ENCODE measurements at places on chromosomes 16 and 17. TPM values are rescaled to one million over a fixed set of nuclear protein-coding genes. Genes with fewer than 3 reads are reported as not detected.

The CA5A gene
- polyA plus RNA-seq, result under 0.01 TPM

DNA sequence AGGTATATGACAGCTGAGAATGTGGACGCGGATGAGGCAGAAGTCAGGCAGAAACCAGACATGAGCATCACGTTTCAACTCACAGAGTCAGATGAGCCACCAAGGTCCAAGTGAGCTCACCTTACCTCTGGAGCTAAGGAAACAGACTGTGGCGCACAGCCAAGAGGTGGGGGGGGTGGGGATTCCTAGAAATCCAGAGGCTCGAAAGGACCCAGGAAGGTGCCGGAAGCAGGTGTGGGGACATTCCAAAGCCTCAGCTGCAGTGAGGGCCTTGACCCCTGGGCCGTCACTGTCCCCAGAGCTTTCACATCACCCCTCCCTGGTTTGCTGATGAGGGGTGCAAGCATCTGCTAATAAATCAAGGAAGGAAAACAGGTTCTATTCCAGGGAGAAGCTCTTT, 29.3 kb upstream of the RCVRN start:
- DNase-seq, result no peak

GRCh38 chr16:49528060-49528865, 154.7 kb downstream of the C16orf78 start:
- DNase-seq, result no peak

GRCh38 chr17:59451706-59452105, 113.7 kb upstream of the DHX40 start:
- no peak for DNase-seq

The ANKFY1 gene
- polyA plus RNA-seq, result 11.3 TPM

DNA sequence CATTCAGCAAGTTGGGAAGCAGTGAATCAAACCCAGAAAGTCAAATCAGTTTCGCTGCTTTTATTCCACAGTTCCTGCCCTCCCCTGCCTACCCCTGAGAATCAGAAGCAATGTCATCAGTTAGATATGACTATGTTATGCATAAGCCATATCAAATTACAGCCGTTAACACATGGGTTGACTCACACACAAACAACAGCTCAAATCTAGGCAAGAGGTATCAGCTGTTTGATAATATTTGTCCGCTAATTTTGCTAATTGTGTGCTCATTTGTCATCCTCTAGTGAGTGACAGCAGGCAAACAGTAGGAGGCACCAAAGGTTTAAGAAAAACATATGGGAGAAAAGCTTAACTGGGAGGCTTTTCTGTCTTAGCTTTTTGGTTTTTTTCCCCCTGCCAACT, 327.4 kb upstream of the CCL2 start:
- DNase-seq, result no peak

GRCh38 chr16:77551357-77551756, 116.5 kb upstream of the ADAMTS18 start:
- no peak for DNase-seq

The ITGAL gene
- polyA plus RNA-seq, result 1.0 TPM

The RBFOX1 gene
- 0.15 TPM for polyA plus RNA-seq

DNA sequence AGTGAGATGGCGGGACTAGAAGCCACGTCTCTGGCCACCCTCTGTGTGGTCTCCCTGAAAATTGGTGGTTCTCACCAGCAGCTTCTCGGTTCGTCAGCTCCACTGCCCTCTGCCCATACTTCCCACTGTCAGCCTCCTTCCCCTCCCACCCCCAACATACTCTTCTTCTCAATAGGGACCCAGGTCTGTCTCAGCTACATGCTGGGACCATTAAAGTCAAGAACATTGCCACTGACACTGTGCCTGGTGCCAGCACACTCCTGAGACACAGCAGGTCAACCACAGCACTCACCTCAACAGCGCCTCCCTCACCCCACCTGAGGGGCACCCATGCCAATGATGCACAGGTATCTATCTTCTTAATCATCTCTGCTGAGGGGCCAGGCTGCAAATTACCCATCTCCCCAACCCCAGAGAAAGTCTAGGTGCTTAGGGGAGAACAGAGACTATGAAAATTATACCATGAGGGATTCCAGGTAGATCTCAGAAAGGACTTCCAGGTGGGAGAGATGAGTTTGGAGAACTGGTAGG, 1.3 kb downstream of the PLXDC1 start:
- DNase-seq, result no peak

The CCL4L2 gene
- polyA plus RNA-seq, result not detected

DNA sequence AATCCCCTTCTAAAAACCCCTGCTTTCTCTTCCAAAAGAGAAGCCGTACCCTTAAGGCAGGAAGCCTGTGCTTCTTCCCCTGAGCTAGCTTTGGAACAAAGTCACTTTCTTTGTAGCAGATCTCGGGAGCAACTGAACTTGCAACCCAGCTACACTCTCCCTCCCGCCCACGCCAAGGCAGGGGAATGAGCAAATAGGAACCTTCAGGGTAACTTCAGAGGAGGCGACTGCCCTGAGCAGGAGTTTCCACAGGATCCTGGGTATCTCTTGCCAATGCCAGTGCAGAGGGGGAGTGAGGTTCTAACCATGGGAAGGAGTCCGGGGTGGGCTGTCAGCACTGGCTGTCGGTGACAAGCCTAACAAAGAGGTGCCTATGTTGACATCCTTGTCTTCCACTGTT, 5.9 kb upstream of the PIRT start:
- DNase-seq, result no peak

DNA sequence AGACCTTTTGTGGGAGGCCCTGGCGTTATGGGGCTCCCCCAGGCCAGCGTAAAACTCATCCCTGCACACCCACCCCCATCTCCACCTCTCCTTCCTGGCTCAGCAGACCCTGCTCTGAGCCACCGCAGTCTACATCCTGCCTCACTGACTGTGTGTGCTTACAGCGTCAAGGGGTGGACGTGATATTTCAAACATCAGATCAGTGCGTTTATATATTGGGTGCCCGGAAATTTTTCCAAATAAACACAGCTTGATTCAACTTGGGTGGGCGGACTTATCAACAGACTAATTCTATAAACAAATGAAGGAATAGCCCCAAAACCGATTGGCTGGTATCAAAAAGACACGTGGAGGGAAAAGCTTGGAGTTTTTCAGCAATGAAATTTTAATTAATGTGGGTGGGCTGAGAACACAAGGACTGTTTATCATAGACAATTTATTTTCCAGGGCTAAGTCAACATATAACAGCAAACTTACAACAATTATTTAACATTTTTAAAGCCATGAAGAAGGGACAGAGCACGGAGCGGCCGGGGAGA, at the start of gene FOXL1:
TSS of gene FOXL1 (plus strand) at position 489 of the 539 bp plus-strand sequence. CDS start 175 bp downstream, outside the sequence.
- DNase-seq, result no peak

- DNase-seq, result peak; percentile 9
Measured at GRCh38 chr17:68054296-68054900, 18.9 kb downstream of the KPNA2 start.

GRCh38 chr16:85233516-85233915, 121.2 kb upstream of the CIBAR2 start:
- no peak for DNase-seq

The TMEM100 gene
- 2.2 TPM for polyA plus RNA-seq

- no peak for DNase-seq
Measured at GRCh38 chr17:64622931-64623654, 39.0 kb downstream of the SMURF2 start.

The TUBG2 gene
- polyA plus RNA-seq, result 48.2 TPM

GRCh38 chr17:79057737-79058385, 16.8 kb upstream of the ENGASE start:
- DNase-seq, result no peak

DNA sequence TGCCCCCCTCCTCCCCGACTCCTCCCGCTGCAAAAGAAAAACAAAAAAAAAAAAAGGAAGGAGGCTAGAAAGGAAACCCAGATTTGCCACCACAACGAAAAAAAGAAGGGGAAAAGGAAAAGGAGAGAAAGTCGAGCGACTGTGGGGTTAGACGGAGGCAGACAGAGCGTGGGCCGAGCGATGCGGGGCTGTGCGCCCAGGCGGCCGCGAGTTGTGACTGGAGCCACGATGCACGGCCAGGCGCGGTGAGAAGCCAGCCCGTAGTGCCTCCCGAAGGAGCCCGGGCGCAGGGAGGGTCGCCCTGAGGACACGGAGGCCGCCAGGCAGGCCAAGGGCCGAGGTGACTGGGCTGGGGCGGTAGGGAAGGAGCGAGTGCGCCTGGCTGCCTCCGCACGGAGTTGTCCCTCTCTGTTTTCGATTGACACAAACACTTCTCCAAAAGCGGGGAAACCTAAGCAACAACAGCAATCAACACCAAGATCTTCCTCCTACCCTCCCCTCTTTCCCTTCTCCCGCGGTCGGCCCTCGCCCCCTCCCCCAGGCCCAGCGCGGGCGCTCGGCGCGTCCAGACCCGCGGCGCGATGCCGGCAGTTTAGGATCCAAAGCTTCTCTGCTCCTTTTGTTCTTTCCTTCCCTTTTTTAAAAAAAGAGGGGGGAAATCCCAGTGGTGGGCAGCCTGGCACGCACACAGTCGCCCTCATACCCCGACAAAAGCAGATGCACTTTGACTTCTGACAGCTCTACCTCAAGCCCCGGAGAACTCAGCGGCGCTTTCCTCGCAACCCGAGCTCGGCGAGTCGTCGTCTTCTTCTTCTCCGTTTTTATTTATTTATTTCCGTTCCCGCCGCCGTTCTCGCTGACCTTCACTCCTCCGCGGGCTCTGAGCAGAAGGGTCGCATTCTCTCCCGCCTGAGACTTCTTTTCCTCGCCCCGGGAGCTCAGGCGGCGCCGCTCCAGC, at the start of gene LHX1:
TSS of gene LHX1 (plus strand) at position 475 of the 958 bp plus-strand sequence. CDS start 723 bp downstream, outside the sequence.
- no peak for DNase-seq

DNA sequence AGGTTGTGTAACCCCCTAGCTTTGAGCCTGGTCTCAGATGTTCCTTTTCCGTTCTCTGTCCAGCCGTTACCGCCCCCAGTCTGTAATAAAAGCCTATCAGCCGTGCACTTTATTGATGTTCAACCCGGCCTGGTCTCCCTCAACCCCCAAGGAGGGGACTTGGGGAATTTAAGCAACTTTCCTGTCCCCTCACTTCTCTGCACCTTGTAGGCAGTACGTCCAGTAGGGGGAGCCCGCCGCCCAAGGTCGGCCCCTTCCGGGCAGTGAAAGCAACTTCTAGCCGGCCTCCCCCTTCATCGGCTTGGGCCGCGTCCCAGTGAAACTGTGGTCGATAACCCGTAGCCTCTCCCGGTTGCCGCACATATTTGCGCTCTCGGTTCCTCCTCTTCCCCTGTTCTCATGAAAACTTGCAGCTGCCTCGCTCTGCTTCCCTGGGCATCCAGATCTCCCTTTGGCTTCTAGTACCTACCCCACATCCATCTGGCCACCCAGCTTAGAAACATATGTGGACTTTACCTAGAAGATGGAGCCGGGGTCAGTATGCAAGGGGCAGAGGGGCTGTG, 7.9 kb downstream of the PNPO start:
- peak; percentile 96 for DNase-seq

DNA sequence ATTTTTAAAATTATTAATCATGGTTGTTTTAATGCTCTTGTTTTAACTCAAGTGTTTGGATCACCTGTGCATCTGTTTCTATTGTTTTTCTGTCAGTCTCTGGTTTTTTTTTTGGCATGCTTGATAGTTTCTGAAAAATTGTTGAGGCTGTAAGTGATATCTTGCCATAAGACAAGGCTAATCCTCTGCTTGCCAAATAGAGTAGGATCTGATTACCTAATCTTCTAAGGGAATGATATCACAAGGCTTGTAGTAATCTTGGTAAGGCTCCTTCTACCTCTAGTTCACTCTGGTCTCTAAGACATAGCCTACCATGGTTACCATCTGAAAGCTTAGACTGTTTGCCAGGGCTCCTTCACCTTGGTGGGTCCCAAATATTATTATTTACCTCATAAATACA, 81.0 kb downstream of the ATF7IP2 start:
- no peak for DNase-seq

DNA sequence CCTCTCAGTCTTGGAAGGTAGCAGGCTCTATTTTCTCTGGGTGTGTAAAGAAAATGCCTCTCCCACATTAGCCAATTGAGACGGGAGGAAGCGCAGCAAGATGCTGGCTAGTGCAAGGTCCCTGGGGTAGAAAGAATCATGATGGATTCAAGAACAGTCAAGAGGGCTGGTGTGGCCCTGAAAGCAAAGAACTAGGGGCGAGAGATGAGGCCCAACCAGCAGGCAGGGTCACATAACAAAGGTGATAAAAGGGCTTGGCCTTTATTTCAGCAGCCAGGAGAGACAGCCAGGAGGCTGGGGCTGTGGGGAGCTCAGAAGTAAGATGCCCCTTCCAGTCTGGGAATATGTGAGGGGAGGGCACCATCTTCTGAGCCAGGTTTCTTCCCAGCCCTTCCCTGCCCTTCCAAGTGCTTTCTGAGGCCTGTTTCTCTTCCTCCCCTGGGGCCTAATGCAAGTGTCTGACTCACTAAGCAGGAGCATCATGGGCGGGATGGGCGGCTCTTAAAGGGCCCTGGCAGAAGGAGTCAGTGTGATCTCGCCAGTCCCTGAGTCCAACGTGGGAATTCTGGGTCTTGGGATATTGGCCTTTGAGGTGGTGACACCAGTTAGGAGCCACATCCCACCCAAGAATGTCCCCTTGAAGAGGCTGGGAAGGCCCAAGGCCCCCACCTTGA, 3.9 kb upstream of the NLRC5 start:
- DNase-seq, result no peak

The STX4 gene
- polyA plus RNA-seq, result 91.8 TPM

- DNase-seq, result peak; percentile 26
Measured at GRCh38 chr16:19645557-19645981, 72.5 kb downstream of the KNOP1 start.

The FBXL16 gene
- polyA plus RNA-seq, result 17.7 TPM

- DNase-seq, result no peak
Measured at GRCh38 chr17:79960788-79961522, 74.7 kb downstream of the TBC1D16 start.

The SPNS2 gene
- 43.7 TPM for polyA plus RNA-seq

The KRTAP9-2 gene
- not detected for polyA plus RNA-seq

The SLFN14 gene
- polyA plus RNA-seq, result not detected

GRCh38 chr17:8225813-8226535, 15.6 kb upstream of the AURKB start:
- DNase-seq, result peak; percentile 83

DNA sequence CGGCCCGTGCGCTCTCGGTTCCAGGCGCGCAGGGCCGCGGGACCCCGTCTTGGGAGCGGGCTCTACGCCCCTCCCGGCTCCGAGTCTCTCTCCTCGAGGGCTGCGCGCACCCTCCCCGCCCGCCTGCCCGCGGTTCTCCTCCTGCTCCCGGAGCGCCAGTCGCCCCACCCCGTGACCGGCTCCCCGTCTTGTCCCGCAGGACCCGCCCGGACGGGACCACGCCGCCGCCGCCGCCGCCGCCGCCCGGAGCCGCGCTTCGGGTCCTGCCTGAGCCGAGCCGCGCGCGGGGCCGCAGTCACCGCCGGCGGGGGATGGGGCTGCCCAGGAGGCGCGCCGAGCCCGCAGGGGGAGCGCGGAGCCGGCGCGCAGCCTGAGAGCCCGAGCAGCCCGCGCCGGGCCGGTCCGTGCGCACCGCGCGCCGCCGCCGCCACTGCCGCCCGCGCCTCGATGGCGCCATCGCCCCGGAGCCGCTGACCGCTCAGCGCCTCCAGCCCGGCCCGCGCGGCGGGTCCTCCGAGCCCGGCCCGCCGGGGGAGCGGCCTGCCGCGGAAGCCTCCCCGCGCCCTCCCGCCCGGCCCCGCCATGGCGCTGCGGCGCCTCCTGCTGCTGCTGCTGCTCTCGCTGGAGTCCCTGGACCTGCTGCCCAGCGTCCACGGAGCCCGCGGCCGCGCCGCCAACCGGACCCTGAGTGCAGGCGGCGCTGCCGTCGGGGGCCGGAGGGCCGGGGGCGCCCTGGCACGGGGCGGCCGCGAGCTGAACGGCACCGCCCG, at the start of gene SHISA6:
TSS of gene SHISA6 (plus strand) at position 373 of the 770 bp plus-strand sequence.
- DNase-seq, result peak; percentile 67
